ENCODE measurements at places on chromosomes 4 and X. TPM values are rescaled to one million over a fixed set of nuclear protein-coding genes. Genes with fewer than 3 reads are reported as not detected.

The PRR32 gene
- total RNA-seq, result not detected

The KIAA1210 gene
- total RNA-seq, result not detected

The MAGEA11 gene
- not detected for total RNA-seq

The KDR gene
- 13.3 TPM for total RNA-seq

The GPR78 gene
- total RNA-seq, result 0.78 TPM

All from smooth muscle cell of the pulmonary artery (primary cell).